ENCODE measurements at places on chromosomes 16 and 17.
A peak's percentile ranks its signal among the peaks of the same experiment; 100 is the strongest.

DNA sequence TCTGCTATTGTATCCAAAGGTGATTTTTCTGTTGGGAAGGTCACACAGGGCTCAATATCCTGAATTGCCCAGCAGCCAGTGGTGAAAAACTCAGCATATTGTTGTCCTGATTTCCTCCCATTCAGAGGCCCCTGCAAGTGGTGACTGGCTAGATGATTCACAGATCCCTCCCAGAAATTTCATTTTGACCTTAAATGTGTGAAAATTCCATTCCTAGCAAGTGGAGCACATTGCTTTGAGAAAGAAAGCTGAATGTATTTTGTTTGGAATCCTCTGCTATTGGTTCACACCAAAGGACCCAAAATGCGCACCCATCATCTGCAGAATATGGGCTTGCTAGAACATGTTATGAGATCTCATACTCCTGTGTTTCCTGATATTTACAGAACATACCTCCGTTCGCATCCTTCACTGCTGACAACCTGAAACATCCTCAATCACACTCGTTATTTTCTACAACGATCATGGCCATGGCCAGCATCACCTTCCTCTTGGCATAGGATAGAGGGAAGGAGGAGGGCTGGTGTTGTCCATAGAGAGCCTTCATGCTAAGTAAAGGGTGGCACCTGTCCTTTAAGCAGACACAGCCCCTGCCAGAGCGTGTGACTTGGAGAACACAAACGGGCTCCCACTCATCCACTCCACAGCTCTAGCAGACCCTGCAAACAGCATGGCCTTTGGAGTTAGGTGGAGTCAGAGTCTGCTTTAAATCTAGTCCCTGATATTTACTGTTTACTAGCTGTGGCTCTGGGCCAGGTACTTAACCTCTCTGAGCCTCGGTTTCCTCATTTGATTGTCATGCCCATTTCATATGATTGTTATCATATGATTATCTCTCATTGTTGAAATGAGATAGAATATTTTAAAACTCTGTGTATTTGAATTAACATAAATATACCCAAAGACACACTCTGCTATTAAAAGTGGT, 30.4 kb upstream of the NFAT5 start:
- no peak for DNase-seq

DNA sequence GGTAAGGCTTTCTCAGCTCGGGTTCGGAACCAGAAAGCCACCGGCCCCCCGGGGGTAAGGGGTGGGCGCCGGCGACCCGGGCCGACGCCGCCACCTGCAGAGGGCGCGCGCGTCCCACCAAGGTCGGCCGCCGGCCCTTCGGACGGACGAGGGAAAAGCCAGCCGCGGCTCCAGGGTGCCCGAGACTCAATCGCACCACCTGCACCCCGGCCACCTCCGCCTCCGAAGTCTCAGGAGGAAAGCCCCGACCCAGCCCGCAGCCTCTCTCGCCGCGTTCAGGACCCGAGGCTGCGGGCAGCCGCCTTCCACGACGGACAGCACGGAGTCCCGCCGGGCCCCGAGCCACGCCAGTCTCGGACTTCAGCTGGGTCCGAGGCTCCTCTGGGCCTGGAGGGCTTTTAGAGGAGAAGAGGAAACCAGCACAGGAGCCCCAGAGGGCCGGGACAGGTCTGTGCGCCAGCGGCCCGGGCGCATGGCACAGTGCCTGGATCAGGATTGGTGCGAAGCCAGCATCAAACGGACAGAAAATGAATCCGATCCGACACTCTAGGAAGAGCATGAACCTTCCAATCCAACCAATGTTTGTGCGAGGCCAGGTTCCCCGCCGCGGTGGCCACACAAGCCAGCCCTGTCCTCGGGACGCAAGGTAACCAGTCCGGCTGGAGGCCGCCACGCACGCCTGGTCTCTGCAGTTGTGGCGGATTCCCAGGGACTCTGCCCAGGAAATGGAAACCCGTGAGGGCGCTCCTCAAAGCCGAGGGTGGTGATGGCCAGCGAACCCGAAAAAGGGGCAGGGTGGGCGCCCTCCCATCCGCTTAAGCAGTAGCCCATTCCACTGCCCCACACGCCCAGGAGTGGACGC, 6.7 kb downstream of the CBX8 start:
- no peak for DNase-seq

DNA sequence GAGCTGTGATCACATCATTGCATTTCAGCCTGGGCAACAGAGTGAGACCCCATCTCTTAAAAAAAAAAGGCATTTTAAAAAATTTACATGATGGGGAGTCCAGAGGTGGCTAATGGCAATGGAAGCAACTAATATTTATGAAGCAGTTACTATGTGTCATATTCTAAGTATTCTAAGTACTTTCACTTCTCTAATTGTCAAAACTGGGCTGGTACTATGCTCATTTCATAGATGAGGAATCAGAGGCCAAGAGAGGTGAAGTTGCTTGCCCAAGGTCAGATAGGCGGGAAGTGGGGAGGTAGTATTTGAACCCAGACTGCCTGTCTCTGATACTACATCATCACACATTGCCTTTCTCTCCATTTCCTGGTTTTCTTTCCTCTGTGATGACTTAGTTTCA, 50.7 kb downstream of the SLC5A11 start:
- no peak for DNase-seq

DNA sequence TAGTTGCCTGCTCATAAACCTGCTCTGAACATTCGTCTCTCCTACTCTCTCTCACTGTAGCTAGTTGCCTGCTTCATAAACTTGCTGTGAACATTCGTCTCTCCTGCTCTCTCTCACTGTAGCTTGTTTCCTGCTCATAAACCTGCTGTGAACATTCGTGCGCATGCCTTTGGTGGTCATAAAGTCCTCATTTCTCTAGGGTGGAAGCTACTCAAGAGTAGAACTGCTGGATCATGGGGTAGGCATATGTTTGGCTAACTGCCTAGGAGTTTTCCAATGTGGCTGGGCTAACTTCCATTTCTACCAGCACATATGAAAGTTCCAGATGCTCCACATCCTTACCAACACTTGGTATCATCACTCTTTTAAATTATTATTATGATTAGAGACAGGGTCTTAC, 174.6 kb upstream of the RPH3AL start:
- DNase-seq, result no peak

GRCh38 chr17:50297407-50297865, 23.2 kb downstream of the TMEM92 start:
- peak; percentile 38 for DNase-seq

DNA sequence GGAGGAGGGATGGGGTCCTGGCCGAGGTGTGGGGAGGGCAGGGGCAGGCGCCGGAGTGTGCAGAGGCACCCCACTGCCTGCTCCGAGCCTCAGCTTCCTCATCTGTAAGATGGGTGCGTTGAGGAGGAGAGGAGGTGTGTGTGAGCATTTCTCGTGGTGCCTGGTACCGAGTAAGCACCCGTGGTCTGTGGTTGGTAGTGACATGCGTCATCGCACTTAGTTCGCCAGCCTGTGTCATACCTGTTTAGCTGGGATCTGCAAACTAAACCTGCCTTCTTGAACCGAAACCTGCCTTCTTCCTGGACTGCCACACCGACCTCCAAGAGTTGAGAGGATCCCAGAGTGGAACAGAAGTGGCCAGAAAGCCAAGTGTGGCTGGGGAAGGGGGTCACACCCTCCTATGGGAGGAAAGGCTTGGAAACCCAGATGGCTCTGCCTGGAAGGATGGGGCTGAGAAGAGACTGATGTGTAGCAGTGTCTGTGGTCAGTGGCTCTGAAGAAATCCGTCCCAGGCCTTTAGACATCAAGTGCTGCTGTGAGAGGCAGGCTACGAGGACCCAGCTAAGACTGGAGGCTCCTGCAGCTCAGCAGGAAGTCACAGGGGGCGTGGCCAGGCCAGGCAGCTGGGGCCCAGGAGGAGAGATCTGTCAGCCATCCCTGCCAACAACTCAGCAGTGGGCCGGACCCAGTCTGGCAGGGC, 162.6 kb upstream of the PLCG2 start:
- peak; percentile 55 for DNase-seq

DNA sequence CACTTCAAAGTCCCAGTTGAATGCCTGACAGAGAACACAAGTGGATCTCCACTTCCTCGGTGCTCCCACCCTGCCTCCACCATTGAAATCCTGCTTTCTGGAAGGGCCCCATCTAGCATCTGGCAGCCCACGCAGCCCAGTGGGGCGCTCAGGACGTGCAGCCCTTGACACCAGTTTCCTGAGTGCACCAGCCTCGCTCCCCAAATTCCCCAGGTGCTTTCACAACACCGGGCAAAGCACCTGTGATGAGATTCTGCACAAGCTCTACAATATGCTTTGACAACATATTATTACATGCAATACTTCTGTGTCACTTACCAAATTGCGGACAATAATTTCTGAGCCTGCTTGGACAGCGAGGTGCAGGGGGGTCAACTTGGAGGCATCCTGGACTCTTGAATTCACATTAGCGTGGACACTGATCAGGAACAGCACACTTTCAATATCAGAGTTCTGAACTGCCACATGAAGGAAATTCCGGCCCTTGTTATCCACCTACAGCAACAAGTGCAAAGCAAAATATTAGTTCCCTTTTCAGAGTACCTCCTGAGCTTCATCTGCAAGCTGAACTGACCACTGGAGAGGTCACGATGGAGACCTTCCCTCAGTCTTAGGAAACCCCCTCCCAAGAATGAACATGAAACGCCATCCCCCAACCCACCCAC, 33.9 kb downstream of the CYB5D2 start:
- DNase-seq, result no peak

- peak; percentile 9 for DNase-seq
Observed at GRCh38 chr16:71894229-71894920, 956 bp upstream of the IST1 start.

Measured in activated T-helper 1 cell treated with anti-CD3 and anti-CD28 coated beads, Interleukin-2, amount 50 U/mL, for 16 hours (primary cell).